HAP-1 (cell line): ENCODE measurements at places on chromosomes 1 and 21.

- DNase-seq, result no peak
Observed at GRCh38 chr1:206944703-206945102, 1.6 kb downstream of the PIGR start.

DNA sequence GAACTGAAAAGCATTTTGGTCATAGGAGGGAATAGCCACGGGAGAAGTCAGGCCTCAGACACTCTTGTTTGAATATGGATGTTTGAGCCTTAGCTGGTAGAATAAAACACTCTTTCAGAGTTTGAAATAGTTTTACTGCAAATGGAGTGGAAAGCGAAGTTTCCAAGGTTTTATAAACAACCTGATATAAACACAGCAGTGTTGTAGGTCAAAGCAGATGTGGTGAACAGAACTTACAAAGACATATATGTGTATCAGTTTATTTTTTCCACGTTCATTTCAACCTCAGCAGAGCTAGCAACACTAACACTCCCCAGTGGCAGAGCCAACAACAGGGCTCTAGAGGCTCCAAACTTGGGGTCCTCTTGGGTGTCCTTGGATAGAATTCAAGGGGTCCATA lies 89.9 kb downstream of the WLS start:
- no peak for DNase-seq

- no peak for DNase-seq
Observed at GRCh38 chr1:18111605-18112297, 4.2 kb downstream of the IGSF21 start.

GRCh38 chr1:87170157-87170556 lies 158.5 kb upstream of the LMO4 start:
- no peak for DNase-seq

- DNase-seq, result no peak
Observed at GRCh38 chr1:53121319-53122172, 20.9 kb downstream of the SLC1A7 start.

GRCh38 chr1:42239555-42239954 lies 75.0 kb upstream of the GUCA2A start:
- no peak for DNase-seq

- no peak for DNase-seq
Observed at GRCh38 chr1:207412845-207413244, 41.3 kb upstream of the CR2 start.

DNA sequence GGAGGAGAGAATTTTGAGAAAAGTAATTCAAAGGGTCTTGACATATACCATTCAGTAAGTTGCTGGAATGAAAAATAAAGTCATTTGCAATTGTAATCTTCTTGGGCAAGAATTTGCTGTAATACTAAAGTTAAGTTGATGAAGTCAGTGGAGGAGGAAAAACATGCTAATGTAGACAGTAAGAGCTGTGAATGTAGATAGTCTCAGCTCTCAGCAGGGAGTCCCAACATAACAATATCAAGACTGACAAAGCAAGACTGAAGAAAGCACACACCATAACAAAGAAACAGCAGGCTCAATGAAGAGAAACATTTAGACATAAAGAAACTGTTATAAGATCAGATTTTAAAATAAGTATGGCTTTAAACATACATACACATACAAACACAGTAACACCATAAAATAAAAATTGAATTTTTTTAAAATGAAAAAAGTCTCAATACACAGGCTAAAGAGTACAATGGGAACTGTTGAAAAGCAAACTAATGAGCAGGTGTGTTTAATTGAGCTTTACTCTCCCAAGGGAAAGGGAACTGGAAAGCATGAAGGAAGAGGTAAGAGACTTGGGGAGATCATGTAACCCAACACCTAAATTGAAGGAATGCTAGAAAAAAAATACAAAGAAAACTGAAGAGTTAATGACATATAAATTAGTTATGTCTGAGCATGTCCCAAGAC lies 336.3 kb upstream of the NCAM2 start:
- DNase-seq, result peak; percentile 79

- DNase-seq, result no peak
Observed at GRCh38 chr1:79663916-79664315, 657.4 kb upstream of the ADGRL4 start.

- peak; percentile 10 for DNase-seq
Observed at GRCh38 chr1:189693140-189693539, 784.5 kb downstream of the BRINP3 start.

GRCh38 chr21:43283136-43283924 lies 114.5 kb downstream of the CRYAA start:
- DNase-seq, result no peak

GRCh38 chr1:173453982-173454381 lies 23.2 kb upstream of the PRDX6 start:
- DNase-seq, result no peak

DNA sequence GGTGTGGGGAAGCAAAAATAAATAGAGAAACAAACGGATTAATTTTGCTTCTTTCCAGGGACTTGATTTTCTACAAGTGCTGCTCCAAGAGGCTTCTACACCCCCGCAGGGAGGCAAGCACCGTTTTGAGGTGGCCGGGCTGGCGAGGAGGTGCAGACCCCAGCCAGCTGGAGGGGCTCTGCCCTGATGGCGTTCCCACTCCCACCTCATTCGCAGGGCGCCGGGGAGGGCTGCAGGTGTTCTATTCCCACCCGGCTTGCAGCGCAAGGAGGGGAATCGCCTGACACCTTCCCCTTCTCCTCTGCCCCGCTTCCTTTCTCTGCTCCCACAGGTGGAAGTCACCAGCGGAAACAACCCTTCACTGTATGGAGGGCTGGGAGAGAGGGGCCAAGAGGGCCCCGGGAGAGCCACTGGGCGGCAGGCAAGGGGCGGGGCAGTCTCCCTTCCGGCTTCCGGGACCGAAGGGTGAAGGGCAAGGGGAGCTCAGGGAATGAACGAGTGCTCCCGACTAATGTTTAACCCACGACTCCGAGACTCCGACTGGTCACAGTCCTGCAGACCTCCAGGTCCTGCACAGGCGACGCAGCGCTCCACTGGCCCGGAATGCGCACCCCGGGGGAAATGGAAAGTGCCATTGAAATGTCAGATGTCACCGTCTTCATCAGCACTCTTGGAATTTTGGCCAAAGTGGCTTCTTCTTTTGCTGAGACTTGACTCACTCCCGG lies 29.1 kb downstream of the TEX35 start:
- peak; percentile 33 for DNase-seq

DNA sequence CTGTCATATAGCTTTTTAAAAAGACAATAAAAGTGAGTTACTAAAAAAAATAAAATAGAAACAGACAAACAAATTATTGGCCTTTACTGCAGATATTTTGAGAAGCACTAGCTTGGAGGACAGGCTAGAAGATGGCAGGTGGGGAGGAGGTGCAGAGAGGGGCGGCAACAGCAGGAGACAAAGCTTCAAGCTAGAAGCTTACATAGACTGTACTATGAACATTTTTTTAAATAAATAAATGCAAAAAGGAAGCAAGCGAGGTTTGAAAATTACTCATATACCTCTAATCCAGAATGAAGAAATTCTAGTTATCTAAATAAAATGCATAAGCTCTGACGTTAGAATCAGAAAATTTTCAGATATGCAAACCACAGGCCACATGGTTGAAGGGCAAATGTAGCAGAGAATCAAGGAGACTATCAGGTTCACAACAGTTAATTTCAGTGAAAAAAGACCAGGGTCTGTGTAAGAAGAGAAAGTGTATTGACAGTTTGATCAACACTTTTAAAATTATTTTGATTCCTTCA lies 54.9 kb downstream of the NRIP1 start:
- DNase-seq, result no peak

- DNase-seq, result no peak
Observed at GRCh38 chr1:67339623-67340343, 32.1 kb downstream of the IL12RB2 start.

DNA sequence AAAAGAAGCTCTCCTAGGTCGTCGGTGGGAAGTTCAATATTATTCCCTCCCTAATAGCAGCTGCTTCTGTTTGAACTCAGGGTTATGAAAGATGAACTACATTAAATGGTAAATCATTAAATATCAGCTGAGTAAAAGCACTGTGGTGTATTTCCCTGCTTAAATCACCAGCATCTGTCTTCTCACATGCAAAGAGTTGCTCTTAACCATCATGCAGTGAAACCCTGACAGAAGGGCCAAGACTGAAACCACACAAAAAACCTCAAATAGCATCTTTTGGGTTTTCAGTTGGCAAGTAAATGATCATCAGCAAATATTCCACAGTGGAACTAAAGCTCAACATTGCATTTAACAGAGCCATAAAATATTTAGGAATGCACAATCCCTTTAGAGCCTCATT lies 380.0 kb upstream of the ADGRL2 start:
- no peak for DNase-seq

- no peak for DNase-seq
Observed at GRCh38 chr21:35332841-35333426, 283.8 kb upstream of the RUNX1 start.

- no peak for DNase-seq
Observed at GRCh38 chr1:219350172-219350931, 176.7 kb downstream of the LYPLAL1 start.

DNA sequence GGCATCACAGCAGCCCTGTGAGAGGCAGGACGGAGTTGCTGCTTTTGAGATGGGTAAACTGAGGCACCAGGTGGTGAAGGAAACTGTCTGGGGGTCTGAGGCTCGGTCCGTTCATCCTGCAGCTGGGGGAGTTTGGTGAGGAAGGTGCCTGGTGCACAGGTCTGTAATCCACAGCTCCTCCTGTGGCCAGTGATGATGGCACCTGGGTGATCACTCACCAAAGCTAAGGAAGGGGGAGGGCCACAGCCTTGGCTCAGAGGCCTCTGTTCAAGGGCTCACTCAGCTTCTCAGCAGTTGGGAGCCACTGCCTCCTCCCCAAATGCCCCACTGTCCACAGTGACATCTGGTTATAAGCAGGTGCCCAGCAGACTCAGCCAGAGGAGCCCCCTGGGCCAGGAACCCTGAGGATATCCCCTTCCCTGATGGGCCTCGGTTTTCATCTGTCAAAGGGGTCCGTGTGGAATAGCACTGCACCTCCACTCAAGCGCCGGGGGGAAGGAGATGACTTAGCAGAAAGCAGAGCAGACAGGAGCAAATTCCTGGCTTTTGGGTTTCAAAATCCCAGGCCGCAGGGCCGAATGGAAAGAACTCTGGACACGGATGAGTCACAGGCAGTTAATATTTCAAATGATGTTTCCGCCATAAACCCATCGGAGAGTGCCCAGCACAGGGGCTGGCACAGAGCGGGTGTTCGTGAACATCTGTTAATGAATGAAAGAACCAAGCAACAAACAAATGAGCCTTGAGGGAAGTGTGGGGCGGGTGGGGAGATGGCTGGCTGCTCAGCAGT lies 82.8 kb downstream of the DMRTB1 start:
- no peak for DNase-seq

GRCh38 chr1:228785366-228786330 lies 50.4 kb downstream of the RHOU start:
- no peak for DNase-seq

DNA sequence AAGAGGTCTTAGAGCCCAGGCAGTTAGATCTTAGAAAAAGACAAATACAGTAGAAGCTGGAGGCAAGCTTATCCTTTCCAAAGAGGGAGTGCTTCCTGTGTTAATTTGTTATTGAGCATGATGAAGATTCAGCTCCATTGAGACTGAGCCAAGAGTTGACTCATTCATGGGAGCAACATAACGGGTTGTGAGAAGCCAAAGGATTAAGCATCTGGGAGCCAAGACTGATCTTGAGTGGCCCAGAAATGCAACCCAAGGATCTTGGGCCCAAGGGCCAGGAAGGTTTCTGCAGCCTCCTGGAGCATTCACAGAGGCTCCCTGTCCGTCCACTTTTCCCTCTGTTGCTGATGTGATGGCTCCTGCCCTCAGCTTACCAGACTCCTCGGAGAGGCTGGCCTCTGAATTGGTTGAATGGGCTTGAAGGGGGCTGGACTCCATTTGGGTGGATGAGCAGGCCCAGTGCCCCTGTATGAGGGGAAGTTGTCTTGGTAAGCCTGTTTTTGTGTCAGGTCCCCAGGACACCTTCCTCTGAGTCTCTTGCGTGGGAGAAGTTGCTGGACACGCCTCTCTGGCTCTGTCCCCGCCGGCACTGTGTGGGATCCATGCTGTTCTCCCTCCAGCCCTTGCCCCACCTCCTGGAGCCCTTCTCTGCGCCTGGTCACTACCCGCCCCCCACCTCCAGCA lies 42.4 kb downstream of the PDE9A start:
- DNase-seq, result no peak

DNA sequence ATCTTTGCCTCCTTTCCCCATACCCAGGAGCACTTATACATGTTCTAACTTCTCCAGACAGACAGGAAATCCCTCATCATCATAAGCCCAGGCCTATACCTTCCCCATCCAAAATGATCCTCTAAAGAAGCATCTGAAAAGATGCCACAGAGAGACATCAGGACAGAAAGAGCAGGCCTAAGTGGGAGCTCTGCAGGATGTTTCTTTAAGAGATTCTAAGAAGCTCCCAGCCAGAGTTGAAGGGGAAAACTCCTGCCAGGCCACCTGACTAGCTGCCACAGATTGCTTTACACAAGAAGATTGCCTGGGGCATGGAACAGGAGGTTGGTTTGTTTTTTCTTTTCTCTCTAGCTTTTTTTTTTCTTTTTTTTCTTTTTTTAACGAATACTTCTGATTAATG lies 275.8 kb downstream of the VAV3 start:
- DNase-seq, result peak; percentile 22

GRCh38 chr1:29043274-29043965 lies 80.3 kb downstream of the TMEM200B start:
- no peak for DNase-seq

- no peak for DNase-seq
Observed at GRCh38 chr1:213998785-213999184, 11.0 kb downstream of the PROX1 start.

- DNase-seq, result peak; percentile 64
Observed at GRCh38 chr1:30782361-30783255, 25.0 kb upstream of the LAPTM5 start.
